ENCODE measurements at places on chromosomes 4 and X.

DNA sequence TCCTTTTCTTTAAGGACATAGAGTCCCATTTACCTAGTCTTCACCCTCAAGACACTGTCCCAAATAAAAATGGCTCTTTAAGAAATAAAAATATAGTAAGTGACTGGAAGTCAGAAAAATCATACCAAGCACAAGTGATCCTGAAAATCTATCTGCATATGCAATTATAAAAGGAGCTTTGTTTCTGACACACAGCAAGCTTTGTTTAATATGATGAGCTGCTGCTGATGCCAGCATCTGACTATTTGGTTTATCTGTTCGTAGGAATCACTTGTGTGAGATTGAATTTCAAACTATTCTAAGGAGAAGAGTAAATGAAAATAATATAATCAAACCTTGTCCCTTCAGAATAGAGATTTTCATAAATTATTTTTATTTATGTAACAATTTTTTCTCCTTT lies 332.4 kb downstream of the PCDH7 start:
- DNase-seq: no peak

DNA sequence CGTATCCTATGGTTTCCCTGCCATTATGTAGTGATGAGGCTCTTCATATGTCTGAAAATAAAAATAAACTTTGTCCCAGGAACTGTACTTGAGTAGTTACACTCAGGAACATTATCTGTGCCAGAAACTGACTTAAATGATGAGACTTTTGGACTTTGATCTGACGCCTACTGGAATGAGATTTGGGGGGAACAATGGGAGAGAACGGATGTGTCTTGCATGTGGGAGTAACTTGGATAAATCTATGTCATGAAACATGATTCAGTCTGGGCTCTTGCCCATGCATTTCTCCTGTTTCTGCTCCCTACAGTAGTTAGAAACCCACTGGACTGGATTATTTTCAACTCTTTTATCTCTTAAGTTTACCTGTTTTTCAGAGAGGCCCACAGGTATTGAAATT lies 2351.4 kb downstream of the PCDH7 start:
- DNase-seq: no peak

- DNase-seq: no peak
Measured at GRCh38 chr4:164169591-164169990, 584.3 kb upstream of the SMIM31 start.

DNA sequence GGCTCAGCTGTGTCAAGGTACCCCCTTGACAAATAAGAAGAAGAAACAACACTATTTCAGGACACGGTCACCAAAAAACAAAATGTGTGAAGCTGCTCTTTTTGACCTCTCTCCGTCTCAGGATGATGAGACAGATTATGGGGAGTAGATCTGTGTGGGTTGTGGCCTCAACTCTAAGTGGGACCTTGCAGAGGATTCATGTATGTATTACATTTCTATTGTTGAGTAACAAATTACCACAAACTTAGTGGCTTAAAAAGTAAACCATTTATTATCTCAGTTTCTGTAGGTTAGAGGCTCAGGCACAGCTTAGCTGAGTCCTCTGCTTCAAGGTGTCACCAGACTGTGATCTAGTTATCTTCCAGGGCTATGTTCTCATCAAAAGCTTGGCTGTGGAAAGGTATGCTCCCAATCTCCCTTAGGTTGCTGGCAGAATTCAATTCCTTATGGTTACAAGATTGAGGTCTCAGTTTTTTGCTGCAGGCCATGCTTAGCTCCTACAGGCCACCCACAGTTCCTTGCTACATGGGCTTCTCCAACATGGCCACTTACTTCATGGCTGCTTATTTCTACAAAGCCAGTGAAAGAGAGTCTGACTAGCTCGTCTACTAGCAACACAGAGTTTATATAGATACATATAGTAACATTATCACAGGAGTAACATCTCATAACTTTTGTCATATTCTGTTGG lies 28.1 kb downstream of the DGKK start:
- DNase-seq: no peak

DNA sequence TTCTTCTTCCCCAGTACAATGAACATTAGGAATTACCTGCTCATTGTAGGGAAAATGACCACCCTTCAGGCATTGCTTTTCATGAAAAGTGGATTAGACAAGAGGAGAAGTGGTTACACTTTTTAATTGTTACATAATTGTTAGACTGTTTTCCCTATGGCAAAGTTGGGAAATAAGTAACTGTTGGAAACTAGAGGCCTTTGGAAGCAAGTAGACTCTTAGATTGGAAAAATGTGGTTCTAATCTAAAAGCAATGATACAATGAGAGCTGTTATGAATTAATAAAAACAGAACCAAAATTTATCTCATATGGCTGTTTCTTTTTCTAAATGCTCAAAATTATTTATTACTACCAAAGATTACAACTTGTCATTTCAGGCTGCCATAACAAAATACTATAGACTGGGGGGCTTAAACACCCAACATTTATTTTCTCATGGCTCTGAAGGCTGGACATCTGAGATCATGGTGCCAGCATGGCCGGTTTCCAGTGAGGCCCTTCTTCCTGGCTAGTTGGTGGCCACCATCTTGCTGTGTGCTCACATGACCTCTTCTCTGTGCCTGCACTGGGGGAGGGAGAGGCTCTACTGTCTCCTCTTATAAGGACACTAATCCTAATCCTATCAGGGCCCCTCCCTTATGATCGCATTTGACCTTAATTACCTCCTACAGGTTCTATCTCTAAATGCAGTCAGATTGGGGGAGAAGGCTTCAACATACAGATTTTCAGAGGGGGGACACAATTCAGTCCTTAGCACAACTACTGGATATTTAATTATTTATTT lies 12.5 kb downstream of the CC2D2A start:
- DNase-seq: no peak

- DNase-seq: no peak
Measured at GRCh38 chrX:41314204-41314603, 19.8 kb upstream of the DDX3X start.

DNA sequence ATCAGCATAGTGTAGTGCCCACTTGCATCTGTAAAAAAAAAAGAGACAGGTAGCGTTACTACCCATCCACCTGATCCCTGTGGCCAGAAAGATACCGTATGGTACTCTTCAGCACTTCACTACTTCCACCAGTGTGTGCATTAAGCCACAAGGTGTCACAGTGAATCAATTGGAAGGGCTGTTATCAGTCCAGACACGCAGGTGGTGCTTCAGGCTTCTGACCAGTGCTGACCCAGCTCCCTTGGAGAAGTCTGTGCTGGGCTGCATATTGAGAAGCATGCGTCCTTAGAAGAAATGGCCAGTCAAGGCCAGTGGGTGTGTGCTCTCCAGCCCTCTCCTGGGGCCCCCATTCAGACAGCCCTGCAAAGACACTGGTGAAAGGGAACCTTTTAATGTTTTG lies 10.6 kb downstream of the LDB2 start:
- DNase-seq: no peak

DNA sequence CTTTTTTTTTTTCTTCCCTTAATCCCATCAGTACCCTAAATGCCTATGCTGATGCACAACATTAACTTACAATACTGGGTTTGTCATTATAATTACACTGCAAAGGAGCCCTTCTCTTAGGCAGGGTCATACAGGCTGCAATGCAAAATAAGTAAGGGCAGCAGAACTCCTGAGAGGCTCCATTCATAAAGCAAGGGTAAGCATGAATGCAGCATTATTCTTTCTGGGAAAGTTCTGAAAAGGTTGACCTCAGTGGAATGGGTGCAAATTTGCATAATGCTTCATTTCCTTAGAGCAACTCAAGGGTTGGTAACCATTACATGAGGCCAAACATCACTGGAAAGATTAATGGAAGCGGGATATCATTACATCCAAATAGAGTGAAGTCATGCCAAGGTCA lies 789.2 kb downstream of the KLHL13 start:
- no peak for DNase-seq

All from A549 (cell line).